ENCODE measurements at places on chromosomes 2 and 18. TPM values are rescaled to one million over a fixed set of nuclear protein-coding genes. Genes with fewer than 3 reads are reported as not detected.

Gene ARHGEF4
- 0.84 TPM for total RNA-seq

GRCh38 chr2:188512456-188512855 is 220.8 kb downstream of the GULP1 start:
- no peak for DNase-seq

GRCh38 chr2:25337276-25337675 is 4.4 kb downstream of the DNMT3A start:
- no peak for DNase-seq

- no peak for DNase-seq
Observed at GRCh38 chr18:77111449-77111848, 21.1 kb downstream of the MBP start.

DNA sequence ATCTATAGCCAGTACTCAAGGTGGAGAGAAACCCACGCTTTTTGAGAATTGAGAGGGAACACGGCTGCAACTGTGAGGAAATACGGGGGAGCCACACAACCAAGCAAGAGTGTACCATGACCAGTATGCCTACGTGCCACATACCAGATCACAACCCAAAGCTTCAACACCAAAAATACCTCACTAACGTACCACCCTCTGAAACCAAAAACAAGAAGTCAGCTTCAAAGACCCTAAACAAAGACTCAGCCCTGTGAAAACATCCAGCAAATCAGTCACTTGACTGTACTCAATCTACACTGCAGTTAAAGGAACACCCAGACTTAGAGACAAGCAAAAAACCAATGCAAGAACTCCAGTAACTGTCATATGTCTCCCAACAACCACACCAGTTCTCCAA is 17.0 kb downstream of the RNU4ATAC start:
- DNase-seq, result no peak

Gene LRRTM1
- total RNA-seq, result not detected

Gene TDRD15
- not detected for total RNA-seq

Data from activated T-cell treated with anti-CD3 and anti-CD28 coated beads, Interleukin-2, amount 50 U/mL, for 4 hours (primary cell).